ENCODE measurements at places on chromosomes 16 and 17.

- no peak for DNase-seq
These were observed at the start of gene KRT23 for GRCh38 chr17:40937384-40937819. TSS of gene KRT23 (minus strand) at chr17:40937646. CDS start at chr17:40936603, 1,043 bp downstream.

- DNase-seq: no peak
These were observed 10.7 kb downstream of the MYH4 start for GRCh38 chr17:10458701-10459100.

DNA sequence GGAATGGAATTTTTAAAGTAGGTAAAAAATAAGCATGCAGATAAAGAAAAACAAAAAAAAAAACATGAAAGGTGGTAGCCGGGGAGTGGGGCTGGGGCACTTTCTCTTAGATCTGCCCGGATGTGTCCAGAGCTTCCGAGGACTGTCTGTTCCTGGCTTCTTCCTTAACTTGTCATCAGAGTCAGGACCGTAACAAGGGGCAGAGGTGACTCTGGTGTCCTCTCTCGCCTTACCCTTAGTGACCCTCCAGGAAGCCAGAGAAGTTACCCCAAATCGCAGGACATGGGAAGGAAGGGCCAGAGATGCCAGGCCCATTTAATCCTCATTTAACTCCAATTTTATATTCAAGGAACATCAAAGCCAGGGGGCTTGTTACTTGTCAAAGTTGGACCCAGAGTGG lies 115.5 kb downstream of the ABCC6 start:
- DNase-seq: no peak

DNA sequence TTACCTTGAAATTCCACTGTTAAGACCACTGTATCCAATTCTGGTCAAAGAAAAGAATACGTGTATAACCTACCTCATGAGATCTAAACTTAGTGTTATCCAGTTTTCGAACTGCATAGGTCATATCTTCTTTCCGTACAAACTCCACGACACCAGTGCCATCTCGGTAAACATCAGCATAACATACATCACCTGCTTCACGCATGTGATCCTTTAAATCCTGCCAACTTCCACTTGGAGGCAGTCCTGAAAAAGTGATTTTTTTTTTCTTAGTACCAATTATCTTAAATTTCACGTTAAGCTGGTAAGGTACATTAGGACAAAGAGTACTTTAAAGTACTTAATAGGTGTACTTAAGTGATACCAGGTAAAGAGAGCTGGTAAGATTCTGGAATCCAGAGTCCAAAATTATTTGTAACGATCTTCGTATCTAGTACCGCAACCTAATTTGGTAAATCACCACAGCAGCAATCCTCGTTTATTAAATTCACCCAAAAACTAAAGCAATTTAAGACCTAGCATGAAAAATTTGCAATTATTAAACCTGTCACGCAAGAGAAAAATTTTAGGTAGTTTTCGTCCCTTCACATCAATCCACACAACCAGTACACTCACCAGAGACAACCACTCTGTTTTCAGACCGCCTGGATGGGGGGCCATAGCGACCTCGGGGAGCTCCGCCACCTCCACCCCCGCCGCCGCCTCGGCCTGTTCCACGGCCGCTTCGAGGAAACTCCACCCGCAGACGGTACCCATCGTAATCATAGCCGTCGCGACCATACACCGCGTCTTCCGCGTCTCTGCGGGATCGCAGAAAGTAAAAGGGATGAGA lies 1.1 kb downstream of the SRSF1 start:
- no peak for DNase-seq

DNA sequence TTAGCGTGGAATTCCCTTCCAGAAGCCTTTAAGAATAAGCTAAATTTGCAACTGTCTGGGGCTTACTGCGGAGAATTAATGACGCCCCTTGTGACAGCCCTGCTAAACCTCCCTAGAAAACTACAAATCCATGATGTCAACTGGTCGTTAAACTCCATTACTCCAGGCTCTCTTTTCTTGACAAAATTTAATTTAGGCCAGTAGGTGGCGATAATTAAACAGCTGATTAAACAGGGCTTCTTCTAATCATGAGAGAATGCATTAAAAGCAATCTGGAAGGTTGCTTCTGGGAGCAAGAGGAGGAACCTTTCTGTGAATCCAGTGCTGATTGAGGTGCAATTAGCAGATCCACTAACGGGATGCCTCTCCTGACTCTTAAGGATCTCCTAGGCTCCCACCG lies 8.1 kb upstream of the NLRP1 start:
- DNase-seq: peak; percentile 36

Data from NCI-H1417 (cell line).